ENCODE measurements at places on chromosomes 5 and 9. TPM values are rescaled to one million over a fixed set of nuclear protein-coding genes. Genes with fewer than 3 reads are reported as not detected.

FRRS1L gene
- 0.32 TPM for total RNA-seq

NME5 gene
- total RNA-seq: 0.71 TPM

FOXD4L5 gene
- not detected for total RNA-seq

SLC4A9 gene
- 0.22 TPM for total RNA-seq

CCDC183 gene
- total RNA-seq: 0.71 TPM

PALM2AKAP2 gene
- 120 TPM for total RNA-seq

WDR36 gene
- 30.4 TPM for total RNA-seq

OR1J2 gene
- total RNA-seq: not detected

NR5A1 gene
- total RNA-seq: not detected

TRMO gene
- total RNA-seq: 9.2 TPM

- DNase-seq: no peak
Measured at GRCh38 chr9:134401391-134401790, 75.1 kb downstream of the RXRA start.

DNA sequence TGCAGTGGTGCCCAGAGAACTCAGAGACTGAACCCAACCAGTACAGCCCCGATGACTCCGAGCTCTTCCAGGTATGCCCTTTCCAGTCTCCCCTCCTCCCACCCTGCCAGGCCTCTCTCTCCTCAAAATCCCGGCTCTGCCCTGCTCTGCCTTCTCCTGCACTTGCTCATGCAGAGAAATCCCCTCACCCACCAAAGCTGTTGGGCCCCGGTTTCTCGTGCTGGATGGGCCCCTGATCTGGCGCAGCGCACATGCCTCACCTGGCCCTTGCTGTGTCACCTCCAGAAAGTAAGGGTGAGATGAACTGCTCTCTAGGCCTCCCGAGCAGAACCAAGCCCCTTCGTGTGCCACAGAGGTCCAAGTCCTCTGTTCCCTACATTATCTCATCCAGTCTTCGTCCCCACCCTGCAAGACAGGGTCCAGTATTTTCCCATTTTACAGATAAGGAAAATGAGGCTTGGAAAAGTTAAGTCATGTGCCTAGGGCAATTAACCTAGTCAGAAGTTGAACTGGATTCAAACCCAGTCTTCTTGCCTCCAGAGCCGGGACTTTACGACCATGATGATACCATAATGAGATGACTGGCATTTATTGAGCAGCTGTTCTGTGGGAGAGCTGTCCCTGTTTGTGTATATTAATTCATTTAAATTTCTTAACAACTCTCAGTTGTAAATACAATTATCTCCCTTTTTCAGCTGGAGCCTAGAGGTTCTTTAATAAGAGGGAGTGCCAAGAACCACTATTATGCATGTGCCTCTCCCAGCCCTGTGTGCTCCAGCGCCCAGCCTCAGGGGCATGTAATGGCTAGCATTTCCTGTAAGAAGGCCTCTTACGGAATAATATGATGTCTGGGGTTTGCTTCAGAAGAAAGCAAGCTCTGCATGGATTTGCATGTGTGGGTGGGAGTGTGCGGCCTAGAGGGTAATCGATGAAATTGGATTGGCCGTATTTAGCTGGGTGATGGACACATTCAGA is 90.7 kb downstream of the PPARGC1B start:
- no peak for DNase-seq

GRCh38 chr5:74148321-74148720 is 492.2 kb downstream of the ENC1 start:
- no peak for DNase-seq

DNA sequence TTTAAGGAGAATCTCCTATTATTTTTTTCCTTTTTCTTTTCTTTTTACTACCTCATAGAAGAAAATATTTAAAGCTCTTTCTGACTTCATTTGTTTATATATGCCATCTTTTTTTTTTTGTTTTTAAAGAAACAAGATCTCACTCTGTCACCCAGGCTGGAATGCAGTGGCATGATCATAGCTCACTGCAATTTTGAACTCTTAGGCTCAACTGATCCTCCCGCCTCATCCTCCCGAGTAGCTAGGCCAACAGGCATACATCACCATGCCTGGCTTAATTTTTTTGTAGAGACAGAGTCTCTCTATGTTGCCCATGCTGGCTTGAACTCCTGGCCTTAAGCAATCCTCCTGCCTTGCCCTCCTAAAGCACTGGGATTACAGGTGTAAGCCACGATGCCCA is 59.5 kb downstream of the LNPEP start:
- DNase-seq: no peak

GRCh38 chr5:14753292-14753691 is 88.8 kb downstream of the OTULIN start:
- no peak for DNase-seq

DNA sequence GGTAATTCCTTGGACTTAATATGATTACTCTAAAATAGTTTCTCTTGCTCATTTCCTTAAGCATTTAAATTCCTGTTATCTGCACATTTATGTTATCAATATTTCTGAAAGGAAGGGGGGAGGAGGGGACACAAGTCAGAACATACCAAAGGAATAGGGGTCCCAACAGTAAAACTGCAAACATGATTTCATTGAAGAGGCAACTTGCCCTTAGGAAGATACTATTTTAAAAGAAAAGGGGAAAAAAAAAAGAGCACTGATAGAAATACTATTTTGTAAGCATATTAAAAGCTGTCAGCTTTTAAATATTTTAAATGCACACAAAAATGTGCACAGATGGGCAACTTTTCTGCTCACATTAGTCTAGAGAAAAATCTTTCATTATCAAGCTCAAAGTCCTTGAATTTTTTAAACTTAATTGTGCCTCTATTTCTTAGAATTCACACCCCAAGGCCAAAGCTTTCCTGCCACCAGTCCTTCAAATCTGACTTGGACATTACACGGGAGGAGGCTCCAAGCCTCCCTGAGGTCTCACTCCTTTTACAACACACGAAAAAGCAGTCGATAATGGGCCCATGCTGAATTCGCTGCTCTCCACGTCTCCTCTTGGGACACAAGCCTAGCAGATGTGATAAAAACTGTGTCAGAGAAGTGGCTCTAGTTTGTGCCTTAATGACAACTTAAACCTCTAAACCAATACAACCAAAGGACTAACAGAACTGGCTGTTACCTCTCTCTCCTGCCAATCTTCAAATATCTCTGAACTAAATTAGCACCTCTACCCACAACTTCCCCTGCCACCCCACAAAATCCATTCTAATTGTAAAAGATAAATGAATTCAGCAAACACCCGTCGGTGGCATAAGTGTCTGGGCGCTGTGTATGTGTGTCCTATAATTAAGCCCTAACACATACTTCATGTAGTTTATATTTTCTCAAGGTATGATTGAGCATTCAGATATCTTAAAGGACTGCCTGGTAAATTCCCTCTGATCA is 154.3 kb downstream of the DENND1A start:
- no peak for DNase-seq

- DNase-seq: no peak
Measured at GRCh38 chr5:154202379-154203260, 12.1 kb downstream of the GALNT10 start.

DNA sequence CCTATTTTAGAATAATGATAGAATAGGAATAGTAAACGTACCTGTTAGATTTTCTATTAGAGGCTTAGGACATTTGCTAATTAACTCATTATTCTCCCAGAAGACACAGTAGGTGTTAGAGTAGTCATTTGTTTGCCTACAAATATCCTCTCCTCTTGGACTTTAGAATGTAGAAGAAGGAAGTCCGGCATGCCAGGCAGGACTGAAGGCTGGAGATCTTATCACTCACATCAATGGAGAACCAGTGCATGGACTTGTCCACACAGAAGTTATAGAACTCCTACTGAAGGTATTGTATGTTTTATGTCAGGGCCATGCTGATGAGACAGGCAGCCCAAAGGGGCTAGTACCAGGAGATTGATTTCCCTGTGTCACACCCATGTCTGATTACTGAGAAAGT is 43.3 kb downstream of the CD180 start:
- DNase-seq: no peak

GRCh38 chr5:126659805-126660482 is 59.2 kb downstream of the PHAX start:
- DNase-seq: no peak

DNA sequence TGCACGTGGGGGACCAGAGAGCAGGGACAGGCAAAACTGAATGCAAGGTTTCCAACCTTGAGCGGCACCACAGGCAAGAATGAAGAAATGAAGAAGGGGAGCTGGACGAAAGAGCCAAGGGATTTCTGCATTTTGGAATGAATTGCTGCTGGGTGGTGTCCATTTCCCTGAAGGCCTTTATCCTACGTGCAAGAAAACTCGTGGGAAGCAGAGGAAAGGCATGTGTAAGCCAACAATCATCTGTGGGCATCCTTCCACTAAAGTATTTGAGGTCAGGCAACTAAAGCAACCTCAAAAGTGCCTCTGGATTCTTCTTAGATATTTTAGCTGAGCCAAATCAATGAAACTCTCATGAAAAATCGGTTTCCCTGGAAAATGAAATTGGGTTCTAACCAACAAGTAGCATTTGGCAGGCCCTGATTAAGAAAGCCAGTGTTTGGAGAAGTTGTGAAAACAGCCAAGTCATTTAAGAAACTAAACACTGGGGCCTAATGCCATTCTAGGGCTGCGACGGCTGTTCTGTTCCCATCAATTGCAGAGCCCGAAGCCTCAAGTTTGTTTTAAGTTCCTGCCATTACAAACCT is 4.7 kb upstream of the TGFBI start:
- DNase-seq: no peak

DNA sequence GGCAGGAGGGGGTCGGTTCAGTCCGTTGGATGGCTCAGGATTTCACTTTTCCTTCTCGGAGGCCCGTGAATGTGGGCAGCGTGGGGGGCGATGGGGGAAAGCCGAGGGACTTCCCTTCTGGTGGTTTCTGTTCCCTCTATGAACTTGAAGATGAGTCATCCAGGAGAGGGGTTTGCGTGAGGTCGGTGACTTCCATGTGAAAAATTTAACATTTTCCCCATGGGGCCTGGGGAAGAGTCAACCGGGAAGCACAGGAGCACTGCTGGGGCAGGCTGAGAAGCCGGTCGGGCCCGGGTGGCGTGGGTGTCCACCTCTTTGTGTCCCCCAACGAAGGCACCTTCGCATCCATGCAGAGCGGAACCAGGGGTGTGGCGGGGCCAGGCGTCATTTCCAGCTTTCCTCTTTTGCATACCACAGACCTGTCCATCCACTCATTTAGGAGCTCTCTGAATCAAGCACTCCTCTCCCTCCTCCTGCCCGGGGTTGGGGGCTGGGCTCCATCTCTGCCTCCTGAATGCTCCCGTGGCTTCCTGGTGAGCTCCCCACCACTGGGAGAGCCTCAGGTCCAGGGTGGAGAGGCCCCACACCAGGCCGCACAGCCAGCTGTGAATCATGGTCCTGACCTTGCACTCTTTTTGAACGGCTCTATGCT is 68.4 kb downstream of the ANKRD33B start:
- DNase-seq: no peak

DNA sequence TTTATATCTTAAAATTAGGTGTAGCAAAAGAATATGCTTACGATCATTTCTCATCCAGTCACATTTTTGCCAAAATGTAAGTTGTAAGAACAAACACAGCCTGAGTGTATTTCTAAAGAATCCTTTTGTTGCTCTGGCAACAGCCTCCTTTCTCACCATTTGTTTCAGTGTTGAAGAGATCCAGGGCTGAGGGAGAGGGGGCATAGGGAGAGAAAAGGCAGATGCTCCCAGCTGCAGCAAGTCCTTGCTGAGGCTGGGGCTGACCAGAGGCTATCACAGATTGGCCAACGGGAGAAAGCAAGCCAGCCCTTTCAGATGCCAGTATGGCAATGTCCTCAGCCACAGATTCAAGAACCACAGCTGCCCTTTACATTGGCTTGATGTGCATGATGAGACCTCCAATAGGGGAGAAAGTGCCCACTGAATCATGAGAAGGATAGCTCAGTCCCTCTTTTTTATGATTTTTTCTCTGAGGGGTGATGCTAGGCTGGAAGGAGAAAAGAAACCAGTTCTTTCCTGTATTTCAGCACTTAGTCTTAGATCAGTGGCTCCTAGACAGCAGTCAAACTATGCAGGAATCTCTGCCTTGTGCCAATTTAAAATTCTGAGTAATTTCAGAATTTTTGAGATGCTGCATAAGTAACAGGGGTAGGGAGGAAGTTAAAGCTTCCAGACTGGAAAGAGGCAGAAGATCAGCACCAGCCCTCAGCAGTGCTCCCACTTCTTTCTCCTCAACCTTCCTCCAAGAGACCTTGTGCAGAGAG is 142.1 kb downstream of the LHFPL2 start:
- no peak for DNase-seq

DNA sequence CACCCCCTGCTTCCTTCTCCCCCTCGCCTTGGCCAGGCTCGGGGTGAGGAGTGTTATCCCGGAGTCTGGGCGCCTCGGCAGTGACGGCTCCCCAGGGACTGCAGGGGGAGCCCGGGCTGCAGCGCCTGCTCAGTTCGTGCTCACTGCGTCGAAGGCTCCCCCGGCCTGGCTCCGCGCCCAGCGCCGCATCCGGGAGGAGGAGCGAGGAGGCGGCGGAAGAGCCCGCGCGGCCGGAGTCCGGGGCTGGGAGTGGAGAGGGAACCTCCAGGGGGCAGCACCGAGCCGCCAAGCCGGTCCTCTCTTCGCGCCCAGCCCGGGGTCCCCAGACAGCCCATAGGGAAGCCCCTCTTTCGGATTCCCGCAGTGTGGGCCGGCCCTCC is 1.3 kb upstream of the EGR1 start:
- DNase-seq: peak; percentile 100

GRCh38 chr9:27369591-27369990 is 72.6 kb upstream of the EQTN start:
- no peak for DNase-seq

DNA sequence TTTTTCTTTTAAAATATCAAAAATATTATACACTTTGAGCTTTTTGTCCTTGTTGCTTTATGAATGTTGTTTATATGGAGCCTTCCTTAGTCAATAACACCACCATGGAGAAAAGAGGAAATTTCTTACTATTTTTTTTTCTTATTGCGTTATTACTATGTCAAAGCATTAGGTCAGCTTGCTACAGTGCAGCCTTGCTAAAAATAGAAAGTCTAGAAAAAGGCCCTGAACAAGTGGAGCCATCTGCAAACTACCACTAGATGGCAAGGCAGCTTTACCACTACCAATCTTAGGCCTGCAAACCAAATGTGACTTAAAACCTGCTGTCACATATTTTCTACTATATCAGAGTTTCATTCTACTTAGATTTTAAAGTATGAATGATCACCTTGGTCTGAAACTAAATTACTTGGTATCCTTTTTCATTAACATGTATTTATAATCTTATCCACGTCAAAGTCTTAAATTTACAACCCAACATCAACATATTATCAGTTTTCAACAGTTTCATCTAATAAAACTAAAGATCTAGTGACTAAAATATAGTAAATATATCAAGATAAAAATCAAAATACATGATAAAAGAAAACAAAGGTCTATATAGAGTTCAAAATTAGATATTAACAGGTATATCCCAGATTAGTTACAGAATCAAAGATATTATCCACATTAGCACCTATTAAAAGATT is 113.1 kb upstream of the ACOT12 start:
- no peak for DNase-seq

DNA sequence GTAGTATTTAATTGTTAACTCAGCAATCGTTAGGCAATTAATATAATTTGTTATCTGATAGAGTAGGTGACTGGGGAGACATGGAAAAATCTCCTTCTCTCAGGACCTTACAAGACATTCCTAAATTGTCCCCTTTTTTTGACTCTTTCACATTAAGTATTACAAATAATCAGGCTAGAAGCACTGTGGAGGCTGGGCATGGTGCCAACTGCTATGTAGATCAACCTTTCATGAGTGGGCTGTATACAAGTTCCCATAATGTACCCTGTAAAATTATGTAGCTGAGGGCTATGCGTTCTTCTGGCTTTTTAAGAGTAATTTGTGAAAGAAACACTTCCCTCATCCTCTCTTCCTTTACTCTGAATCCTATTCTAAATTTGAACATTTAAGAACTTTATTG is 140.2 kb downstream of the NFIB start:
- DNase-seq: no peak
